ENCODE measurements at places on chromosomes 4 and X. TPM values are rescaled to one million over a fixed set of nuclear protein-coding genes. Genes with fewer than 3 reads are reported as not detected.

DNA sequence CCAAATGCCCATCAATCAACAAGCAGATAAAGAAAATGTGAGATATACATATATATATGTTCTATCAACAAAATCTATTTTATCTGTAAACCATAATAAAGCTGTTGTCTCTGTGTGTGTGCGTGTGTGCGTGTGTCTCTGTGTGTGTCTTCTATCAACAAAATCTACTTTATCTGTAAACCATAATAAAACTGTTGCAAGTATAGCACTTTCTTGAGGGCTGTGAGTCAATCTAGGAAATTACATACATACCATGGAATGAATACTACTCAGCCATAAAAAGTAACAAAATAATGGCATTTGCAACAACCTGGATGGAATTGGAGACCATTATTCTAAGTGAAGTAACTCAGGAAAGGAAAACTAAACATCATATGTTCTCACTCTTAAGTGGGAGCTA, 12.5 kb upstream of the PLK4 start:
- no peak overlapping the region for H3K4me3 ChIP-seq
- DNase-seq, result no peak
- H3K4me1 ChIP-seq, result peaks cover 14% of the 10 kb centered on the region
- no peaks in the 10 kb centered on the region for H3K27me3 ChIP-seq

GRCh38 chr4:88752076-88752463, 54.4 kb upstream of the NAP1L5 start:
- H3K27me3 ChIP-seq, result no peaks in the 10 kb centered on the region
- no peak overlapping the region for H3K27ac ChIP-seq
- peaks cover 36% of the 10 kb centered on the region for H3K36me3 ChIP-seq
- DNase-seq, result no peak

GRCh38 chrX:9440116-9440844, 24.6 kb upstream of the TBL1X start:
- H3K4me1 ChIP-seq, result peaks cover 2% of the 10 kb centered on the region
- no peaks in the 10 kb centered on the region for H3K36me3 ChIP-seq
- H3K27ac ChIP-seq, result no peak overlapping the region
- no peak overlapping the region for H3K4me3 ChIP-seq
- no peaks in the 10 kb centered on the region for H3K27me3 ChIP-seq
- no peak for DNase-seq

DNA sequence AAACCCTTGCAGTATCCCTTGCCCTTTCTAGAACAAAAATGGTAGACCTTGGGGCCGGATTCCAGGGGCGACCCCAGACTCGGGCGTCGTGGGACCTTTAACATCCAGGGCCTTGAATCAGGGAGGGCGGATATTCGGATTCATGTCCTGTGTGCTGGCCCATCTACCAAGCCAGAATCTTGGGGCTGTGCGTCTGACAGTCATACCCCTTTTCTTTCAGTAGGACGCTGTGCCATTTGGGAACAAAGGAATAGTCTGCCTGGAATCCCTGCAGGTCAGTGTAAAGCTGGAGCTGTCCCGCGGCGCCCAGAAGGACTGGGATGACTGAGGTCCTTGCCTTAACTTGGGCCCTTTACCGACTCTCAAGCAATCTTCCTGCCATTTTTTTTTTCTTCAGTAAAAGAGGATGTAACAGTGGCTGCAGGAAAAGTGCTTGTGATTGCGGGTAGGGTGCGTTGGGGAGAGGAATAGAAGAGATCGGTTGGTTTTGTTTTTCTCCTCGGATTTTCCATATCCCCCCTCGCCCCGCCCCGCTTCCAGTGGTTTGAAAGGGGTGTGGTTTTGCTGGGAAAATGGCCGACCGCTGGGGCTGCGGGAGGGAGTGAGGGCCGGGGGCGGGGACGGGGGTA, 518 bp downstream of the ARMCX1 start:
- DNase-seq, result no peak
- peak overlapping the region; percentile 90 for H3K4me3 ChIP-seq
- peaks cover 16% of the 10 kb centered on the region for H3K36me3 ChIP-seq
- peak overlapping the region; percentile 93 for H3K27ac ChIP-seq
- peaks cover 19% of the 10 kb centered on the region for H3K4me1 ChIP-seq

GRCh38 chrX:117969328-117969727, 147.3 kb downstream of the KLHL13 start:
- no peak for DNase-seq
- H3K27ac ChIP-seq, result no peak overlapping the region
- H3K4me1 ChIP-seq, result no peaks in the 10 kb centered on the region
- H3K27me3 ChIP-seq, result no peaks in the 10 kb centered on the region

DNA sequence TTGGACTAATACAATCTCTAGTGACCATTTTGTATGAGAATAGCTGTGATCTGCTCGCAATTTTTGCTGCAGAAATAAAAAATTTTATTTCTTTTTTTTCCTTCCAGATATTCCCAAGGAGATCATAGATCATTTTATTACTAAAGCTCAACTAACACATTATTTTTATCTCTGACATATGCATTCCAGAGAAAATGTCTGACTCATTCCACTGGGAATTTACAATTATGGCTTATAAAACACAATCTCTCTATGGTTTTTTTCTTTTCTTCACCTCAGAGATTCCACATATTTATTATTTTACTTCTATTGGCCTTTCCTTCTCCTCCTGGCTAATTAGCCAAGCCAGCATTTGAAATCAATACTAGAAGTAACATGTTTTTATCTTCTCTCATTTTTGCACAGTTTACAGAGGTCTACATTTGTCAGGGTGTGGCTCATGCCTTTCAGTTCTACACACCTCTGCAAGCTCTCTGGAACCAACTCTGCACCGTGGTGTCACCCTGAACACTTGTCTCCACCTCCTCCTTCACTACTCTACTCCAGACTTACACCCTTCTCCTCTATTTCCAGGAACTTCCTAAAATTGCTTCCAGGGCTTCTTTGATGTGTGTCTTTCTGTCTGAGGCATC, 59.8 kb upstream of the GPM6A start:
- H3K27ac ChIP-seq, result no peak overlapping the region
- no peaks in the 10 kb centered on the region for H3K27me3 ChIP-seq
- H3K4me3 ChIP-seq, result no peak overlapping the region
- no peak for DNase-seq
- H3K4me1 ChIP-seq, result no peaks in the 10 kb centered on the region
- no peaks in the 10 kb centered on the region for H3K36me3 ChIP-seq

- DNase-seq, result no peak
- H3K4me1 ChIP-seq, result no peaks in the 10 kb centered on the region
- H3K36me3 ChIP-seq, result no peaks in the 10 kb centered on the region
- peaks cover 36% of the 10 kb centered on the region for H3K27me3 ChIP-seq
- no peak overlapping the region for H3K27ac ChIP-seq
Measured at GRCh38 chr4:148429206-148429605, 13.0 kb downstream of the NR3C2 start.

DNA sequence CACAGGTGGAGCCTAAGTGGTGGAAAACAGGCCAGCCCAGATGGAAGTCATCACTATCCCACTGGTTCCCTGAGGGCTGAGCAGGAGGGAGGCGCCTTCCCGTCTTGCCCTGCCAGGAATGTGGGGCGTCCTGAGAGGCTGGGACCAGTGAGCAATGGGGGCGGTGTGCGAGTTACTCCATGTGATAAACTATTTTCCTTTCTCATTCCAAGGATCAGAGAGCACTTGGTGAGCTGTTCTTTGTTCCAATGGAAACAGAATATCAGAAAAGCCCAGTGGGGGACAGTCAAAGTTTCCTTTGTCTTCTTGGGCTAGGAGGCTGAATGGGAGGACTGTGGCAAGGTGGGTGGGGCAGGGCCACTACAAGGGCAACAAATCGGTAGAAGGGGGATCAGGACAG, 86.2 kb downstream of the NHSL2 start:
- peaks cover 41% of the 10 kb centered on the region for H3K4me1 ChIP-seq
- peak; percentile 83 for DNase-seq
- no peaks in the 10 kb centered on the region for H3K27me3 ChIP-seq
- H3K36me3 ChIP-seq, result no peaks in the 10 kb centered on the region

GRCh38 chr4:88012647-88013046, 5.2 kb downstream of the PKD2 start:
- DNase-seq, result no peak
- no peaks in the 10 kb centered on the region for H3K36me3 ChIP-seq
- H3K4me3 ChIP-seq, result no peak overlapping the region
- no peaks in the 10 kb centered on the region for H3K27me3 ChIP-seq
- peaks cover 54% of the 10 kb centered on the region for H3K4me1 ChIP-seq

DNA sequence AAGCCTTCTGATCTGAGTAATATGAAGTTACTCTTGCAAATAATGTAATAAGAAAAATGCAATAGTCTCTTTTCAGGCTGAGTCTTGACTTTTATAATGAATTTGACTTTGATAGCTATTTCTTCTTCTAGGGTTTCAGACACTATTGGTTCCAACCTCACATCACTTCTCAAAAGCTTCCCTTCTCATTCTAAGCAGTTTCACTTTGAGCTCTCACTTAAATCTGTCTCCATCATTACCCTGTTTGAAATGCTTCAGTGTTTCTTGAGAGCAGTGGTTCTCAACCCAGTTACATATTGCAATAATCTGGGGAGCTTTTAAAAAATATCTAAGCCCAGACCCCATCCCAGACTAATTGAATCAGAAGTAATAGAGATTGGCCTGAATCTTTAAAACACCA, 40.5 kb upstream of the BMP2K start:
- no peaks in the 10 kb centered on the region for H3K27me3 ChIP-seq
- H3K36me3 ChIP-seq, result no peaks in the 10 kb centered on the region
- no peak overlapping the region for H3K4me3 ChIP-seq
- no peak for DNase-seq

- H3K36me3 ChIP-seq, result no peaks in the 10 kb centered on the region
- H3K27ac ChIP-seq, result no peak overlapping the region
- H3K4me1 ChIP-seq, result no peaks in the 10 kb centered on the region
Measured at GRCh38 chr4:110959041-110959643, 336.3 kb upstream of the PITX2 start.

DNA sequence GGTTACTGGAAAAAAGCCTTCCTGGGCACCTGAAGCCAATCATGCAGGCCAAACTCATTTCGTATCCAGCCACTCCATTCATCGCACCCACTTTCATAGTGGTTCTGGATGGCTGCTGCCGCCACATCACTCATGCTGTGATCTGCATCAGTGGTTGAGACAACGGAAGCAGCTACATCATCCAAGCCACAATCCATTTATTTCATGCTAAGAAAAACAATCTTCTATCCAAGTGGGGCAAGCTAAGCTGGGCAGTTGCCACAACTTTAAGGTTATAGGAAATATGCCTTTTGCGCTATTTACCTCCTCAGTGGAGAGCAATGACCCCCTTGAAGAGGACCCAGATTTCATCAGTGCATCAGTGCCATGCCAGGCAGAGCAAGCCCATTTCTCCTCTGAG, 124.6 kb downstream of the GRIA3 start:
- H3K4me3 ChIP-seq, result no peak overlapping the region
- DNase-seq, result no peak
- H3K4me1 ChIP-seq, result no peaks in the 10 kb centered on the region

GRCh38 chr4:88753658-88754571, 56.3 kb upstream of the NAP1L5 start:
- peaks cover 24% of the 10 kb centered on the region for H3K36me3 ChIP-seq
- H3K27me3 ChIP-seq, result no peaks in the 10 kb centered on the region
- H3K27ac ChIP-seq, result no peak overlapping the region
- H3K4me1 ChIP-seq, result peaks cover 14% of the 10 kb centered on the region

- no peak for DNase-seq
- H3K4me1 ChIP-seq, result peaks cover 23% of the 10 kb centered on the region
- no peaks in the 10 kb centered on the region for H3K36me3 ChIP-seq
Measured at GRCh38 chr4:139798456-139798855, 132.8 kb downstream of the MGST2 start.

DNA sequence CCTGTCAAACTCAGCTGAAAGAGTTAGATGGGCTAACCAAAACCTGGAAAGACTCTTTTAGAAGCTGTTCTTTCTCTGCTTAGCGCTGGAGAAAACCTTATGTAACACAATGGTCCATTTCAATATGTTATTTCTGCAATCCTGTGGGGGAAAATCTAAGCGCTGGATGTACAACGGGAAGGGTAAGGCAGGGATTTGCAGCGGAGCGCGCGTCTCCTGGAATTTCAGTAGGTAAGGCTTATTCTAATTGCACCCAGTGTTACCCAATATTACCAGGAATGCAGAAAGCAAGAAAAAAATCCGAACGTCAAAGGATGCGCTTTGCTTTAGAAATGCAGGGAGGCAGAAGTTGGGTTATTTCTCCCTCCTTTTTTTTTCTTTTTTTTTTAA, 2.0 kb downstream of the HS3ST1 start:
- H3K27ac ChIP-seq, result no peak overlapping the region
- H3K4me1 ChIP-seq, result no peaks in the 10 kb centered on the region
- H3K36me3 ChIP-seq, result no peaks in the 10 kb centered on the region
- peaks cover 55% of the 10 kb centered on the region for H3K27me3 ChIP-seq
- no peak overlapping the region for H3K4me3 ChIP-seq
- DNase-seq, result no peak

DNA sequence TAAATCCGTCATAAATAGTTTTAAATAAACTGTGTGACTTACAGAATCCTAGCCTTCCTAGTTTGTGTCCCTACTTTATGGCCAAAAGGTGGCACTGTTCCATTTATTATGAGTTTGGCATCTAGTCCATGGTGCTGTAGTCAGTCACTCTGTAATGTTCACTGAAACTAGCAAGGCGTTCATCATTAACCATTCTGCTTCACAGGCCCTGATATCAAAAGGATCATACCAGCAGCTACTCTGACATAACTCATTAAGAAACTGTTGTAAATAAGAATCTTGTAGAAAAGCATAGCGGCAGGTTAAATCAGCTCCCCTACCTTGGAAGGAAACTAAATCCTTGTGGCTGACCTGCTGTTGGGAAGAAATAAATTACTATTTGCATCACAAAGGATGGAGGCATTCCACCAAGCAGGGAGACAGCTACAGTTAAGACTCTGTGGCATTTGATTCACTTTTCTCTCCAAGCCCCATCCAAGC, 919.6 kb upstream of the DIAPH2 start:
- no peak overlapping the region for H3K27ac ChIP-seq
- H3K27me3 ChIP-seq, result no peaks in the 10 kb centered on the region
- no peak for DNase-seq
- no peaks in the 10 kb centered on the region for H3K4me1 ChIP-seq
- no peaks in the 10 kb centered on the region for H3K36me3 ChIP-seq

- H3K27me3 ChIP-seq, result peaks cover 5% of the 10 kb centered on the region
- H3K27ac ChIP-seq, result no peak overlapping the region
- H3K4me3 ChIP-seq, result no peak overlapping the region
- H3K36me3 ChIP-seq, result no peaks in the 10 kb centered on the region
- DNase-seq, result no peak
- peaks cover 12% of the 10 kb centered on the region for H3K4me1 ChIP-seq
Measured at GRCh38 chrX:68894142-68894512, 65.3 kb downstream of the EFNB1 start.

DNA sequence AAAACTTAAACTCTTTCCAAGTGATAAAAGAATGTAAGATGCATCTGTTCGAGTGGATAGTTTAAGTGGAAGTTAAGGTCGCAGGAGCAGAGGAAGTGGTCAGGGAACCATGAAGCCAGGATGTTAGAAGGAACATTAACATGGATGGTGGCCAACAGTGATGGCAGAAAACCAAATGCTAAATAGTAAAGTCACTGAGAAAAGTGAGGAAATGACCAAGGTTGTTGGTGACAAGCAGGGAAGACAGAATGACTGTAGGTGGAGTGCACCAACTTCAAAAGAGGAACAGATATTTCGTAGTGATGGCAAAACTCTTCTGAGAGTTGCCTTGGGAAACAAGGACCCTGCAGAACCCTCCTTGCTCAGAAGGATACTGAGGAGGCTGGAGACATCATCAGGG, 226.2 kb downstream of the PALLD start:
- DNase-seq, result no peak
- peak overlapping the region; percentile 4 for H3K4me3 ChIP-seq
- peak overlapping the region; percentile 85 for H3K27ac ChIP-seq

VSIG4 gene
- not detected for total RNA-seq

MAGEC2 gene
- total RNA-seq, result not detected

CCSER1 gene
- total RNA-seq, result not detected

MPC1L gene
- not detected for total RNA-seq

TRAM1L1 gene
- total RNA-seq, result 5.9 TPM

MAGEB18 gene
- not detected for total RNA-seq

TRIM2 gene
- total RNA-seq, result 36.0 TPM
